Sigmoid colon (tissue), 7 donors: ENCODE measurements at places on chromosomes 1 and 21. TPM values are rescaled to one million over a fixed set of nuclear protein-coding genes. Genes with fewer than 3 reads are reported as not detected.
A peak's percentile ranks its signal among the peaks of the same experiment; 100 is the strongest.

The DCLRE1B gene
- polyA plus RNA-seq, result 4.9 TPM

The ANKRD45 gene
- polyA plus RNA-seq, result 0.41 TPM

The RHOU gene
- polyA plus RNA-seq, result 58.7 TPM

GRCh38 chr1:10338047-10338446 is 60.8 kb upstream of the PGD start:
- DNase-seq, result peak; percentile 69

GRCh38 chr1:3746389-3746829 is 5.8 kb upstream of the CCDC27 start:
- DNase-seq, result no peak

GRCh38 chr1:79193211-79194079 is 186.9 kb upstream of the ADGRL4 start:
- no peak for DNase-seq

GRCh38 chr1:44676484-44677200 is 2.1 kb downstream of the ARMH1 start:
- DNase-seq, result no peak
